Stimulated activated CD8-positive, alpha-beta memory T cell treated with anti-CD3 and anti-CD28 coated beads, Interleukin-15, amount 100 ng/mL, for 4 hours (primary cell): ENCODE measurements at places on chromosomes 13 and 19.

- no peak for DNase-seq
These were observed 97.8 kb downstream of the KLF12 start for GRCh38 chr13:74036373-74036772.

GRCh38 chr13:85520445-85520844 lies 278.8 kb downstream of the SLITRK6 start:
- no peak for DNase-seq

GRCh38 chr19:50569938-50570540 lies 1.8 kb upstream of the LRRC4B start:
- DNase-seq = no peak

DNA sequence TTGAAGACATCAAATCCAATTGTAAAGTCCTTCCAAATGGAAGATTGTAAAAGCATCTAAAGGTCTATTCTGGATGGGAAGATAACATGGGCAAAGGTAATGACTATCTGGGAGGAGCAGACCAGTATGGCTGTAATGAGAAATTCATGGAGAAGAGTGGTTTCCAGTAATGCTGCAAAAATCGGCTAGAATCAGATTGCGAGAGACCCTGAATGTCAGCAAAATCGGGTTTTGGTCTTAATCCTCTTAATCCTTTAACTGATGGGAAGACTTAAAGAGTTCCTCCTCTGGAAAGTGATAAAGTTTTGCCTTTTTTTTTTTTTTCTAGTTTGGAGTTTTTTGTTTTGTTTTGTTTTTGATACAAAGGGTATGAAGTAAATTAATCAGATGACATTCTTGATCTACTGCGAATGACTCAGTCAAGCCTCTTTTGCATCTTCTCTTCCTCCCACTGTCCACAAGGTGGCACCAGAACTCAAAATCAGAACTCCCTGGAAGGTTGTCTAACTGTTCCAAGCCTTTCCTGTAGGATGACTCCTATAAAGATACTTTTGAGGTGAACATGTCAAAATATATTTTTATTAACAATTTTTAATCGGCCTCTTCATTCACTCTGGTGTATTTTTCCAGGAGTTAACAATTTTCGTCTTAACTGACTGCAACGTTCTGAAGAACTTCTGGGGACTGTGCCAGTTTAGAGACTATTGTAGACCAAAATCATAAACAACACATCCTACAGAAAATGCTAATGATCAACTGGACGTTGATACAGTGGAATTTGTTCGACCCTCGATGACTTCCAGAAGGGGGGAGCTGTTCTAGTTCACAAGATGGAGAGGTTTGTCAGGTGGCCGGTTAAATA lies 213.3 kb upstream of the MIR17HG start:
- no peak for DNase-seq

- DNase-seq = no peak
These were observed 11.7 kb upstream of the EBI3 start for GRCh38 chr19:4217429-4218264.

- DNase-seq = no peak
These were observed 42.0 kb downstream of the MRPL57 start for GRCh38 chr13:21218351-21219035.

DNA sequence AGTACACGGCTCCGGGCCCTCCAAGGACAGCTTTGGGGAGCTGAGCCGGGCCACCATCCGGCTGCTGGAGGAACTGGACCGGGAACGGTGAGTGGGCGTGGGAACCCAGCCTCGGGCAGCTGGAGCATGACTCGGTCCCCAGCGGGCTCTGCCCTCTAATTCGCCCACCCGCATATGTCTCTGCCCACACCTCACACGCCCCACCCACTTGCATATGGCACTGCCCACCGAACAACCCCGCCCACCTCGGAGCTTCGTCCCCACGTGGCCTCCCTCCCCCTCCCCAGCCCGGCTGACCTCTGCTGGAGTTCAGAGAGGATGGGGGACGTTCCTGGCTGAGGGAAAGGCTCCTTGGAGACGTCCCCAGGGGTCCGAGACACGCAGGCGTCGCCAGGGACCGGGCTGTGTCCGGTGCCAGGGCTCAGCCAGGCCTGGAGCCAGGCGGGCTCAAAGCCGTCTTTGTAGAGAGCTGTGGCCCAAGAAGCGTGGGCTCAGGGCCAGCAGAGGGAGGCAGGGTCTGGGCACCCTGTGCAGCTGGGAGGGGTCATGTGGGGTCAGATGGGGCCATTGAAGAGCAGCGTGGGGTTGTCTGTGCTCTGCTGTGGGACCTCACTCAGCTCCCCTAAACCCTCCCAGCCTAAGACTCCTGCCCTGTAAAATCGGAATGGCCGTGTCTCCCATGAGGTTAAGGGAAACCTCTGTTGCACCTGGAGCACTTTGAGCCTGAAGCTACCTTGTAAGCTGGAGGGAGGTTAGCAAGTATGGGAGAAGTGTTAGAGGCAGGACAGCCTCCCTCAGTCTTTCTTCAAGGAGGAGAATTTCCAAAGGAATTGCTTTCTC lies 3.8 kb downstream of the APC2 start:
- no peak for DNase-seq

- no peak for DNase-seq
These were observed 36.7 kb downstream of the DOCK9 start for GRCh38 chr13:98941126-98941525.

DNA sequence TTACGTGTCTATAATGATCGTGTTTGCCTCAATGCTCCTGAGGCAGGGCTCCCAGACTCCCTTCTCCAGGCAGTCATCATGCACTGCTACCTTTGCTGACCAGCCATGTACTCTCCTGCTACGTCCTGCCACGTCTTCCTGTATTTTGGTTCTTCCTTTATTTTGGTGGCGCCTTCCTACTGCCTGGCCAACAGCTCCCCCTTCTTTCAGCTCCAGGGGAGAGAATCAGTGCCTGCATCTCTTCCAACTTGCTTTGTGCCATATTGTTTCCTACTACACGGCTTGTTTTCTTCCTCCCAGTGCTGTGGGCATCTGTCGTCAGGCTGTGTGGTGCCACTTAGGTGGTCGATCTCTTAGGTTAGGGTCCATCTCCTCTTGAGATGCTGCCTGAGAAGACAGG lies 96.2 kb downstream of the FGF9 start:
- DNase-seq = no peak

GRCh38 chr13:103284466-103284865 lies 218.2 kb upstream of the SLC10A2 start:
- DNase-seq = no peak

DNA sequence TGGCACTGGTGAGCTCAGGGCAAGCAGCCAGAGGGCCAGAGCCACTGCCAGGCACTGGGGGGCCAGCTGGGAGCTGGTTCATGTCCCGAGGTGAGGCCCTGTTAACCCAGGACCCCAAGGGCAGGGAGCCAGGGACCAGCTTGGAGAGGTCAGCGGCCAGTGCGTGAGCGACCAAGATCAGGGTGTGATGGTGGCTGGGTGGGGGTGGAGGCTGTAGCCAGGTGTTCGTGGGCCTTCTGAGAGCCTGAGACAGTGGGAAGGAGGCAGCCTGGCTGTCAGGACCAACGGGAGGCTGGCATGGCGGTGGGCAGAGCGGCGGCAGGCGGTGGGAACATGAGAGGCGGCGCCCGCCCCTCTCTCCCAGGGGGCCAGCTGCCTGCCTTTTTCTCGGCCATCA lies 8.1 kb upstream of the KPTN start:
- DNase-seq = no peak

- no peak for DNase-seq
These were observed 315.5 kb downstream of the OXGR1 start for GRCh38 chr13:96678801-96679200.

- peak; percentile 85 for DNase-seq
These were observed 37.6 kb upstream of the NANOS3 start for GRCh38 chr19:13839130-13839937.

- no peak for DNase-seq
These were observed 5.7 kb upstream of the ZNF792 start for GRCh38 chr19:34969721-34970120.
